Nasal cavity respiratory epithelium epithelial cell of viscerocranial mucosa (primary cell): ENCODE measurements at places on chromosomes 7 and 10. TPM values are rescaled to one million over a fixed set of nuclear protein-coding genes. Genes with fewer than 3 reads are reported as not detected.

The FGL2 gene
- total RNA-seq = 0.34 TPM in 1 of 2 replicates, not detected in the other

The ASZ1 gene
- not detected in 2 replicates for total RNA-seq

The IFIT1B gene
- not detected in 2 replicates for total RNA-seq

The ADAM22 gene
- total RNA-seq = under 0.01 and 0.07 TPM in 2 replicates

The LDB3 gene
- total RNA-seq = under 0.01 and 0.07 TPM in 2 replicates

The LIPF gene
- total RNA-seq = not detected in 2 replicates

The PPP1R9A gene
- total RNA-seq = 0.34 and 2.1 TPM in 2 replicates

The C10orf105 gene
- not detected in 2 replicates for total RNA-seq

The EMX2 gene
- total RNA-seq = not detected in 2 replicates

The FKBP9 gene
- 315 and 403 TPM in 2 replicates for total RNA-seq

The CYP2C19 gene
- 0.50 TPM in 1 of 2 replicates, not detected in the other for total RNA-seq

The FAM20C gene
- total RNA-seq = 4.4 and 24.7 TPM in 2 replicates

The TWNK gene
- 17.8 and 30.3 TPM in 2 replicates for total RNA-seq

The JMJD1C gene
- total RNA-seq = 120 and 127 TPM in 2 replicates

The ELOVL3 gene
- total RNA-seq = under 0.01 and 0.36 TPM in 2 replicates
